ENCODE measurements at places on chromosomes 1 and 21.

- DNase-seq = no peak
Measured at GRCh38 chr21:39531064-39531463, 79.3 kb downstream of the SH3BGR start.

- no peak for DNase-seq
Measured at GRCh38 chr1:203629507-203630082, 3.0 kb downstream of the ATP2B4 start.

GRCh38 chr1:42927274-42927841 lies 31.3 kb downstream of the SLC2A1 start:
- no peak for DNase-seq

GRCh38 chr1:28129150-28129549 lies 40.7 kb upstream of the EYA3 start:
- DNase-seq = no peak

All from NCI-H748 treated with DMSO at 0.1 percent for 48 hours (cell line).